Airway epithelial cell (primary cell): ENCODE measurements at places on chromosomes 6 and 20. TPM values are rescaled to one million over a fixed set of nuclear protein-coding genes. Genes with fewer than 3 reads are reported as not detected.

Gene TMEM244
- total RNA-seq = not detected in 2 replicates

Gene KHDC1
- total RNA-seq = 1.4 and 1.7 TPM in 2 replicates

Gene RSPH9
- total RNA-seq = 0.14 and 0.23 TPM in 2 replicates

Gene OTOR
- not detected in 2 replicates for total RNA-seq

Gene SYNCRIP
- 54.6 and 66.9 TPM in 2 replicates for total RNA-seq

Gene LCA5
- total RNA-seq = 1.3 and 2.5 TPM in 2 replicates

Gene FAM83C
- 1.2 and 3.2 TPM in 2 replicates for total RNA-seq

Gene ENPP3
- not detected in 2 replicates for total RNA-seq

Gene C6orf52
- 1.2 and 4.6 TPM in 2 replicates for total RNA-seq

Gene EYS
- total RNA-seq = 0.28 and 0.37 TPM in 2 replicates

Gene ANKRD66
- not detected in 2 replicates for total RNA-seq

Gene PDE10A
- total RNA-seq = 0.05 and 0.14 TPM in 2 replicates

Gene ARMC2
- total RNA-seq = 0.56 and 1.7 TPM in 2 replicates

Gene TDRD6
- total RNA-seq = under 0.01 TPM in 1 of 2 replicates, not detected in the other

Gene MTG2
- total RNA-seq = 18.3 and 30.9 TPM in 2 replicates

Gene NUP153
- 19.6 and 24.3 TPM in 2 replicates for total RNA-seq

Gene OPRL1
- total RNA-seq = 0.28 and 1.6 TPM in 2 replicates

Gene BLOC1S5
- 6.1 and 8.7 TPM in 2 replicates for total RNA-seq

Gene TPX2
- 55.3 and 62.2 TPM in 2 replicates for total RNA-seq

Gene NKX2-4
- total RNA-seq = not detected in 2 replicates

Gene SPTLC3
- 4.6 and 7.1 TPM in 2 replicates for total RNA-seq

Gene ANKRD6
- total RNA-seq = 5.1 and 6.9 TPM in 2 replicates

Gene ATP9A
- 5.6 and 7.3 TPM in 2 replicates for total RNA-seq

Gene ITCH
- total RNA-seq = 37.5 and 46.5 TPM in 2 replicates

Gene PHF1
- 12.5 and 17.6 TPM in 2 replicates for total RNA-seq

Gene C4A
- 0.05 and 1.1 TPM in 2 replicates for total RNA-seq

Gene PRRT1
- 0.42 TPM in 1 of 2 replicates, not detected in the other for total RNA-seq

Gene TRIM26
- total RNA-seq = 47.3 and 59.0 TPM in 2 replicates

Gene SLC12A5
- 0.56 and 0.98 TPM in 2 replicates for total RNA-seq

Gene BPIFB2
- total RNA-seq = not detected in 2 replicates
